ENCODE measurements at places on chromosomes 12 and 14.
A peak's percentile ranks its signal among the peaks of the same experiment; 100 is the strongest.

DNA sequence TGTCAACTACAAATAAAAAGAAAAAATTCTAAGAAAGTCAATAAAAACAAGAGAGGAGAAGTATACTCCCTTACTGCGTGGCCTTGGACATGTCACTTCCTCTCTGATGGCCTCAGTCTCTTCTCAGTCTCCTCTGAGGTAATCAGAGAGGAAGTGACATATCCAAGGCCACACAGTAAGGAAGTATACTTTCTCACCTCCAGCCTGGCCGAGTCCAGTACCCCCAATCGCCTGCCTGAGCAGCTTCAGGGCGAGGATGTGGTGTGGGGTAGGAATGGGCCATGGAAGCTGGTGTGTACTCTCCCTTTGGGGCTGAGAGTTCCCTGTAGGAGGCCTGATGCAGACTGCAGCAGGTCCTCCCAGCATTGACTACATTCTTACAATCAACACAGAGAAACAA is 15.8 kb downstream of the VDR start:
- no peak for DNase-seq

DNA sequence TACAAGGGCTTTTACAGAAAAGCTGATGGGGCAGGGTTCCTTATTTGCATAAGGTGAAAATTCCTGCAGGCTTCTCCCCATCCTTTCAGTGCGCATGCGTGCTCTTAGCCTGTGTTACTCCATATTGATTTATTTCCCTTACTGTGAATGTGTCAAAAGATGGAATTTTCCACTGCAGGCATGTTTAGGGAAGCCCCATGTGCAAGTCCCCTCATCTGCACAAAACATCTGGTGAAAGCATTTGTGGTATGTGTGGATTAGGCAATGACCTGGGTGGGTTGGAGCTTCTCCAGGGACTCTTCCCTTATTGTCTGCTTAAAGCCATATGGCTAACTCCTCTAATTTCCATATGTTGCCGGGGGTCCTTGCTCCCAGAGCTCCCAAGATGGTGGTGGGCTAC is 912.7 kb upstream of the LRFN5 start:
- DNase-seq: no peak

DNA sequence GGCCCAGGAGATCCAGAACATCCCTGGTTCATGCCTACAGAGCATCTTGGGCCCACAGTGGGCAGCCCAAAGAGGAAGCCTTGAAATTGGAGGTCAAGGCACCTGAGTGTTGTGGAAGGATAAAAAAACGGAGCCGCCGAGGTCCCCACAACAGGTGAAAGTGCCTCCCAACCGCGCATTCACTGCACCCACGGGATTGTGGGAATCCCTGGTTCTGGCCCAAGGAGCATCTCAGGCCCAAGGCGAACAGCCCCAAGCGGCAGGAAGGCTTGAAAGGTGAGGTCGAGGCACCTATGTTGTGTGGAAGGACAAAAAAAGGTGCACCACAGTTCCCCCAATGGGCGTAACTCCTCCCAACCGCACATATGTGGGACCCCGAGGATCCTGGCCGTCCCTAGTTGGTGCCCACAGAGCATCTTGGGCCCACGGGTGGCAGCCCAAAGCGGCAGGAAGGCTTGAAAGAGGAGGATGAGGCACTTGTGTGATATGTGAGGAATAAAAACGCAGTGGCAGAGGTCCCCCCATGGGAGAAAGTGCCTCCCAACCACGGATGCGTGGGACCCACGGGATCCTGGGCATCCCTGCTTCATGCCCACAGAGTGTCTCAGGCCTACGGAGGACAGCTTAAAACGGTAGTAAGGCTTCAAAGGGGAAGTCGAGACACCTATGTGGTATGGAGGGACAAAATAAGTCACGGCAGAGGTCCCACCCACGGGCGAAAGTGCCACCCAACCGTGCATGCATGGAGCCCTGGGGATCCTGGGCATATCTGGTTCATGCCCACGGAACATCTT is 583.9 kb downstream of the ALG10 start:
- no peak for DNase-seq

GRCh38 chr12:109923481-109924245 is 23.6 kb downstream of the TCHP start:
- no peak for DNase-seq

- DNase-seq: no peak
These were observed 139.4 kb upstream of the CDKN3 start for GRCh38 chr14:54257424-54257823.

DNA sequence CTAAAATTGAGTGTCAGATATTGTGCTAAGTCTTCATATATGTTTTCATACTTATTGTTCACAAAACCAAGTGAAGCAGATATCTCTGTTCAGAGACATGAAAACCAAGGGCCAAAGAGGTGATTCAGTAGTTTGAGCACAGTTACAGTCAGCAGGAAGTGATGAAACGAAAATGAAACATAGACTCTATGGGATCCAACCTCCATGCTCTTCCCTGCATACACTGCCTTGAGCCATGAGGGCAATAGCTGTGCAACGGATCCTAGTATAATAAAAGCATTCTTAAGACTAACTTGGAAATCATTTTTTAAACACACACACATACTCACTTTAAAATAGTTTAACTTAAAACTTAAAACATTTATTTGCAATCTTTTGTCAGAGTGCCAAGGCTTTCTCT is 27.9 kb downstream of the ESR2 start:
- DNase-seq: peak; percentile 56

DNA sequence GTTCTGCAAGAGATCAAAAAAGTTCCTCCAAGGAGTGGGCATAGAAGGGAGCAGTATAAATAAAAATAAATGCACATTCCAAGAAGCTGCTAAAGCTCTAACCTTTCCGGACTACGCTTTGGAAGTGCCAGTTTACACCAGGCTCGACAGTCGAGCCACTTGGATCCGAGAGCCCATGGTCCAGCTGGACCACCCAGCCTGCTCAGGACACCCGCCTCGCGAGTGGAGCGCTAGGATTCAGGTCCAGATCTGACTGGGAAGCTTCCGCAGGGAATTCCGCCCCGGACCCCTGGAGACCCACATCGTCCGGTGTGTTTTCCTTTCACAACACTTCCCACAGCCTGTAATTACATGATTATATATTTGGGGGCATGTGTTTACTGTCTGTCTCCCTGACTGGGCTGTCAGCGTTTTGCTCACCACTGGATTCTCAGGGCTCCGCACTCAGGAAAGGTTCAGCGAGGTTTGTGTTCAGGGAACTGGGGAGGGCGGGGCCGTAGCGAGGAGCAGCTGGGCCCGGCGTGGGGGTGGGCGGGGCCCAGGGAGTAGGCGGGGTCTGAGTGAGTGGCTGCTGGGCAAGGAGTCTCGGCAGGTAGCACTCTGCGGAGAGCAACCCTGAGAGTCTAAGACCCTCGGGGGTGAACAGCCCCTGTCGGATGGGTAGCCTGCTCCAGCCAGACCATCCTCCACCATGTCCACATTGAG is 52.3 kb upstream of the TMEM263 start:
- DNase-seq: peak; percentile 52

DNA sequence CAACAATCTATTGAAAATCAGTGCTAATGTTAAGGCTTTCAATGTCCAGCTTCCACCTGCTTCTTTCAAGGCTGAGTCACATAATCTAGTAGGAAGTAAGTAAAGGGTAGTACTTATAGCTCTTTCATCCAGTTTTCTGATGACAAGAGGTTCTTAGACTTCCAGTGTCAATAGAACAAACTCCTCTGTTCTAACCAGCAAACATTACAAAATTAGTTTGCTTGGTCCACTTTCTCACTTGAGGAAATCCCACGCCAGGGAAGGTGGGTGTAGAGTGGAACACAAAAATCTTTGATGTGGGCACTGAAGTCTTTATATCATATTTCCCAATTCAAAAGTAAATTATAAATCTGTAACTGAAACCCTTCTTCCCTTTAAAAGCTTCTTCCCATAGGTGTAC is 2.6 kb downstream of the NPC2 start:
- DNase-seq: no peak

- DNase-seq: peak; percentile 24
These were observed at the start of gene JAG2 for GRCh38 chr14:105168496-105168978. JAG2 (minus strand) TSS chr14:105168776; CDS start chr14:105168420, 356 bp downstream.

DNA sequence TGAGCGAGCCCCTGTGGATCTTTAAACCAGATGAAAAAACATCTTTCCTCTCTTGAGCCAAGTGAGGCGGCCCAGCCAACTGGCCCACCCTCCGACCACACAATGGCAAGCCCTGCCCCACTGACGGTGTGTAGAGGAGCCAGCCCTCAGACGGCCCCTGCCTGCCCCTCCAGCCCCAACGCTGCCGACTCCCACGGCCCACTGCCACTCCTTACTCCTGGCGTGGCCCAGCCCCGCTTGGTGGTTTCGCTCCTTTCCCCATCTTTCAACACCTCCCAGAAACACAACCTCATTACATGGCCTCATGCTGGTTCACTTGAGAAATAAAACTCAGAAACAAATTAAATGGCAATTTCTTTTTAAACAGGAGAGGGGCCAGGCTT is 80.6 kb upstream of the DICER1 start:
- DNase-seq: no peak

- no peak for DNase-seq
These were observed 139.4 kb upstream of the PRICKLE1 start for GRCh38 chr12:42728770-42729534.

GRCh38 chr12:120290609-120291305 is 946 bp downstream of the RNU4-2 start:
- no peak for DNase-seq

GRCh38 chr12:65881965-65882413 is 57.7 kb downstream of the HMGA2 start:
- DNase-seq: no peak

DNA sequence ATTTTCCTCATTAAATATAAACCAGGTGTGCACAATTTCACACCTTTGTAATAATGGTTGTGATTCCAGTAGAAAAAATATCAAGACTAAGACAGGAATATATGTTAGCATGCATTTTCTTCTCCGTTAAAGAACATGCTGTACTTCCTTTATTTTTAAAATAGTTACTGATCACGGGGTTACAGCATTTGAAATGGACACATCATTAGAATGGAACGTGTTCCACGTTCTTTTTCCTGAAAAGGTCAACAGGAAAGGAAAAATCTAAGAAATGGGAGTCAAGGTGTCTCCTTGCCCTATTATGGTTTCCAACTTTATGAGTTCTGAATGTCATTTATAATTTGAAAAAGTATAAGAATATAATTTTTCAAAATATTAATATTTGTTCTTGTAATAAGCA is 1325.7 kb downstream of the SLC16A7 start:
- DNase-seq: no peak

Measured in T-helper 1 cell (primary cell).